NAMALWA (cell line): ENCODE measurements at places on chromosomes 2 and 18.

- DNase-seq: peak; percentile 80
Measured at GRCh38 chr18:63979409-63979920, 9.6 kb downstream of the SERPINB8 start.

DNA sequence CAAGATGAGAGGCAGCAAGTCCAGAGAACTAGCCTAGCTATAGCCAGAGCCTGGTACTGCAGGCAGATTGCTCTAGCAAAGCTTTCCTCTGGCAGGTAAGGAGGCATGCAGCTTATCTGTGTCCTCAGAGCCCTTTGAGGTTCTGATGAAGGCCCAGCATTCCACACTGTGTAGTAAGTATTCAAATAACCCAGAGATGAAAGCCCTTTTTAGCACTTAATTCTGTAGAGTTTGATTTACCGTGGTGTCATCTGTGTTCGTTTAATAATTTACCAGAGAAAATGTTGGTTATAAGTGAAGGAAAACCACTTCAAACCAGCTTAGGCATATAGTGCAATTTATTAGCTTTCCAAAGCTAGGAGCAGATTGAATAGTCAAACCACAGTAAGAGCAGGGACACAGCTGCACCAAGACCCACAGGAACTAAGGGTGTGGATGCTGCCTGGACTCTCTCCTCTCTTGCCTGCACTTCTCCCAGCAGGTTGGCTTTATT is 226.6 kb downstream of the BABAM2 start:
- DNase-seq: no peak

GRCh38 chr2:39660612-39661236 is 5.0 kb upstream of the TMEM178A start:
- no peak for DNase-seq

DNA sequence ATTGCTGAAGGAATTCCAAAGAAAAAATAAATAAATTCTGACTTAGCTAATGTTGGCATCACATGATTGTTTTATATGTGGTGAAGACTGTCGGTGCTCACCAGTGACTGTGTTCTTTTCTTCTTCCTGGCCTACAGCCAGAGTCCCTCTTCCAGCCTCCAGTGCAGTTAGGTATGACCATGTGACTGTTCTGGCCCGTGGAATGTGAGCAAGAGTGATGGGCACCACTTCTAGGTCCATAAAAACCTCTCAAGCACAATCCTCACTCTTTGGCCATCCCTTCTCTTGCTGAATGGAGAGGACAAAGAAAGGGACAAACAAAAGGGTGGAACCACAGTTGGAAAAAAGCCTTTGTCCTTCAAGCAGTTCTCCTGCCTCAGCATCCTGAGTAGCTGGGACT is 39.0 kb upstream of the BMPR2 start:
- no peak for DNase-seq

- DNase-seq: no peak
Measured at GRCh38 chr18:6001867-6002266, 106.5 kb upstream of the TMEM200C start.

GRCh38 chr2:54665436-54665856 is 58.0 kb upstream of the EML6 start:
- peak; percentile 77 for DNase-seq

- DNase-seq: peak; percentile 65
Measured at GRCh38 chr18:49238433-49239042, 221.9 kb downstream of the DYM start.

DNA sequence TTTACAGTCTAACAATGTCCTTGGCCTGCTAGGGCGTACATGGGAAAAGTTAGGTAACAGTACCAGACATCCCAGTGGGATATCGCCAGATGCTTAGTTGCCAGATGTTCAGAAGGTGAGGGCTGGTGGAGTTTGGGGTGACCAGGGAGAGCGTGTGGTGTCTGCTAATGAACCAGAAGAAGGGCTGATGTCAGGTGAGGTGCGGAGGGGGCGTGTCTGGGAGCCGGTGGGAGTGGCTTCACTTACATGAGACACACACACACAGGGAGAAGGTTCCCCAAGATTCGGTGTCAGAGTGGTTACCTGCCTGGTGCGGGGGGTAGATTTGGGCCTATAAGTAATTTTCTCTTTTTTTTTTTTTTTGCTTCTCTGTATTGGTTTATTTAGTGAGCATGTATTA is 12.2 kb downstream of the RAB31 start:
- no peak for DNase-seq

GRCh38 chr18:54396760-54397159 is 39.1 kb downstream of the C18orf54 start:
- DNase-seq: no peak

- no peak for DNase-seq
Measured at GRCh38 chr2:199806179-199806578, 44.8 kb downstream of the FTCDNL1 start.

DNA sequence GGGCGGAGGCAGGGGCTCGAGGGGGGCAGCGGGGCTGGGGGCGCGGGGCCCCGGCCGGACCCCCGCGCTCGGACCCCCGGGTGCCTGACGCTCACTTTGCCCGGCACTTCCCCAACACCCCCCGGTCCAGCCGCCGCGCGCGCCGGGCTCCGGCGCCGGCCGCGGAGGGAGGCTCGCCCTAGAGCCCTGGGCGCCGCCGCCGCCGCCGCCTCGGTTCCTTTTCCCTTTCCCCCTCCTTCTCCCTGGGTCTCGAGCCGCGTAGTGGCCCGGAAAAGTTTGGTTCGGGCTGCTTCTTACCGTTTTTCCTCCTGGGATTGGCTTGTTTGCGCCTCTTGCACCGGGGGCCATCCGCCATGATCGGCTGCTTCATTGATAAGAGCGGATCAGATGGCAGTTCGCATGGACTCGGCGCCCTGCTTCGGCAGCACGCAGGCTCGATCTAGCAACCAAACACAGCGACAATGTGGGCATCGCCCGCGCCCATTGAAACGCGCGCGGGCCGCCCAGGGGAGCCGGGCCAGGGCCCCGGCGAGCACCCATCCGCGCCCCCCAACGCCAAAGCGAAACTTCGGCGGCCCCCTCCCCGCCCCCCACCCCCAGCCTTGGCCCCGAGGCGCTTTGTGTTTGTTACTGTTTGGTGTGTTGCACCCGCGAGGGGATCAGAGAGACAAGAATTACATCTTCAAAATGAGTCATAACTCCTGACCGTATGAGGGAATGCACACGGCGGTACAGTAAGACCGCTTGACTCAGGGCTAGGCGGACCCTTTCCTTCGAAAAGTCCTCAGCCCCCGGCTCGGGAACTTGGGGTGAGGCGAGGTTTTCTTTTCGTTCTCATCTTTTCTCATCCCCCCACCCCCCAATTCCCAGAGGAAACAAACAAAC is 2.7 kb downstream of the ZEB2 start:
- peak; percentile 85 for DNase-seq

GRCh38 chr18:27922780-27923179 is 254.2 kb downstream of the CDH2 start:
- DNase-seq: no peak

- no peak for DNase-seq
Measured at GRCh38 chr18:21129566-21130216, 18.1 kb upstream of the ROCK1 start.

GRCh38 chr2:75100011-75100800 is 99.1 kb downstream of the TACR1 start:
- DNase-seq: no peak

DNA sequence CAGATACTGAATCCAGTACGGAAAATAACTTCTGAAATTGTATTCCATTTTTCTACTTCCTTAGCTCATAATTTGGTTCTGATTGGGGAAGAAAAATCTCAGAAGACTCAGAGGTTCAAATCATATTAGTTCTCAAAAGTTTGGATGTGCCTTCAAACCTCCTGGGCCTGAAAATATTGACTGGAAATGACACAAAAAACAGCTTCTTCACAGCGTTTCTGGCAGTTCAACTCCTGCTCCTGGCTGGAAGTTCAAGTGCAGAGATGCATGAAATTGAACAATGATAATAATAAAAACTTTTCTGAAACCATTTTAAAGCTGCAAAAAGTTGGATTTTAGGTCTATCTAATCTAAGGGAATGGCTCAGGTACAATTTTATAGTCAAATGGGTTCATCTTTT is 1459.9 kb upstream of the CELF4 start:
- DNase-seq: no peak

GRCh38 chr2:85435981-85436835 is 17.7 kb downstream of the SH2D6 start:
- DNase-seq: no peak

DNA sequence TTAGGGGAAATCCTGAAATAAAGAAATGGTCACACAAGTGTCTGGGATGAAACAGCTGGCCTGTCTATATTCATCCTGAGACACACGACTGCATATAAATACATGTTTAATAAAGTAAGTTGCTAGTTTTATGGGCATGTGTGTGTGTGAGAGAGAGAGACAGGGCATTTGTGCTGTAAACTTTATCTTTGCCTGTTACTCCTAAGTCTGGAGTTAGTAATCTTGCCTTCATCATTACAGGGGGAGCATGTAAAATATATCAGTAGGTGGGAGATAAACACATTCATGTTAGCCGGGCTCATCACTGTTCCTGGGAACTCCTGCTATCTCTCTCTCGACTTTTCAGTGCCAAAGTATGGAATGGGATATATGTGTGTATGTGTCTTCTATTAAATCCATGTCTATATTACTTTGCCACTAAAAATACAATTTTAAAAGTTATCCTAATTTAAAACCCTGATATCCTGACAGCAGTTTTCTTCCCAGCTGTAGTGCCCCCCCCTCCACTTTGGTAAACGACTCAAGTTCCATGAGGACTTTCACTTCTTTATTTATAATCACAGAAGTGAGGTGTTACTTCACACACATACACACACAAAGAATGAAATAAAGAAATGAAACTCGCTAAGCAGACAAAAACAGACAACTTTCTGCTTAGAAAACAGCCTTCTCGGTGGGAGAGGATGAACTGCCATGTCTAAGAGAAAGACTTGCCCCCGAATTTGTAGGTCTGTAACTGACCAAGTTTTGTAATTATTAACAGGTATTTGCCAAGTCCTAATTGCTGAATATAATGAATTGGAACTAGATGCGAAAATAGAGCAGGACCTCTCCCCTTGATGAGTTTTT is 947 bp downstream of the ZEB2 start:
- peak; percentile 77 for DNase-seq

- no peak for DNase-seq
Measured at GRCh38 chr18:44536046-44536445, 144.6 kb upstream of the SETBP1 start.

- DNase-seq: no peak
Measured at GRCh38 chr18:36608107-36608506, 220.7 kb downstream of the TPGS2 start.

DNA sequence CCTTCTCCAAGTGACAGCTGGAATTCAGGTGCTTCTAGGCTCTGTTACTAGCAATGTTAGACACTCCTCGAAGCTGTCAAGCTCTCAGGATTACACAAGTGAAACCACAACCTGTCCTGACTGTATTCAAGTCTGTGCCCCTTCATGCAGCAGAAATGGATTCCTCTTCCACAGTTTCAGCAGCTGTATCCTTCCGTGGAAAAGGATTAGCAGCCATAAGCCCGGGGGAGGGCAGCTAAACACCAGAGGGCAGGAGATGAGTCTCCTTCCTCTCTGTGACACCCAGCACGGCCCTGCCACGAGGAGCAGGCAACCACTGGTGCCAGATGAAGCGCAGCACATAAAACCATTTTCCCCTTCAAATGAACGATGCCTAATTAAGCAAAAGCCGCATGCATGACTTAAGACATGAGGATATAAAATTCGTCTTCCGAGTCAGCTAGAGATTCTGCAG is 1.2 kb downstream of the ST3GAL5 start:
- peak; percentile 77 for DNase-seq

GRCh38 chr2:15159751-15160177 is 401.4 kb downstream of the NBAS start:
- DNase-seq: peak; percentile 57

DNA sequence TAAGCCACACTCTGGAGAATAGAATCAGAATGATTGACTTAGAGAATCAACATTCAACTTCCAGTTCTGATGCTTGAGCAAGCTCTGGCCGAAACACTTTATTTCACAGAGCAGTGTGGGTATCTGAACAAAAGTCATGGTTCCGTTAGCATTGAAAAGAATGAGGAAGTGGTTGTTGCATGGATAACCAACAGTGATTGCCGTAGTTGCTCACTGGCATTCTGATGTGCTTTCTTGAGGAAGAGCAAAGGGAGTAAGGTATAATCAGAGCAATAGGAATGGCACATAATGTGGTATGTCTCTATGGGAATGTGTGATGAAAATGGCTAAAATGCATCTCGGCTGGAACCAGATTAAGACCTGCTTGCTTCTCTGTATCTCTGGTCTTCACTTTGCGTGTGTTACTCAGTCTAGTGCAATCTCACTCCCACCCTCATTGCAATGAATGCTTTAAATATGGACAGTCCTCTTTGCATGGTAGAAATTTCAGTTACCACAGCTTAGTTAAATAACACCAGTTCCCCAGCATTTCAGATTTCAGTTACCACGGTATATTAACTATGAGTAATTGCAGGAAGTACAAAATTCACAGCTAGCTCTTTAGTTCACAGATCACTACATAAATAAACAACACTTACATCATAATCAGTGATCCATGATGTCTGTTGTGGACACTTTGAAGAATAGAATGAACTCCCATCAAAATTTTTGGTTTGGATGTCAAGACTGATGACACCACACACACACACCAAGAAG is 7.8 kb upstream of the RAB12 start:
- peak; percentile 49 for DNase-seq

- DNase-seq: no peak
Measured at GRCh38 chr18:45222180-45222579, 393.1 kb upstream of the SLC14A2 start.

DNA sequence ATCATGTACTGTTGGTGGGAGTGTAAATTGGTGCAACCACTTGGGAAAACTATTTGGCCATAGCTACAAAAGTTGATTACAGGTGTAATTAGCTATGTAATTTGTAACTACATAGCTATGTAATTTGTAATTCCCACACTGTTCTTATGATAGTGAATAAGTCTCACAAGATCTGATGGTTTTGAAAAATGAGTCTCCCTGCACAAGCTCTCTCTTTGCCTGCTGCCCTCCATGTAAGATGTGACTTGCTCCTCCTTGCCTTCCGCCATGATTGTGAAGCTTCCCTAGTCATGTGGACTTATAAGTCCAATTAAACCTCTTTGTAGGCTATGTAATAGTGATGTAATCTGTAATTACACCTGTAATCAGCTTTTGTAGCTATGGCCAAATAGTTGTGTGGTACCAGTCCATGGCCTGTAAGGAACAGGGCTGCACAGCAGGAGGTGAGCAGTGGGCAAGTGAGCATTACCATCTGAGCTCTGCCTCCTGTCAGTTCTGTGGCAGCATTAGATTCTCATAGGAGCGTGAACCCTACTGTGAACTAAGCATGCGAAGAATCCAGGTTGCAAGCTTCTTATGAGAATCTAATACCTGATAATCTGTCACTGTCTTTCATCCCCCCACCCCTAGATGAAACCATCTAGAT is 133.7 kb upstream of the COPS8 start:
- DNase-seq: no peak

GRCh38 chr2:170467568-170468422 is 247.3 kb upstream of the SP5 start:
- no peak for DNase-seq

- DNase-seq: no peak
Measured at GRCh38 chr2:187434342-187434785, 13.7 kb downstream of the CALCRL start.

- no peak for DNase-seq
Measured at GRCh38 chr2:209640358-209640757, 131.3 kb upstream of the UNC80 start.

GRCh38 chr2:151484100-151484499 is 74.4 kb downstream of the RIF1 start:
- no peak for DNase-seq

GRCh38 chr2:86413296-86414094 is 27.7 kb upstream of the KDM3A start:
- DNase-seq: no peak

GRCh38 chr2:52976143-52976949 is 791.3 kb upstream of the CHAC2 start:
- DNase-seq: peak; percentile 41

- DNase-seq: no peak
Measured at GRCh38 chr18:32391126-32391525, 79.6 kb downstream of the GAREM1 start.
